Breast epithelium (tissue), 4 donors: ENCODE measurements at places on chromosomes 6 and 20.

GRCh38 chr6:111199935-111200334, 112.6 kb downstream of the SLC16A10 start:
- no peak for DNase-seq

GRCh38 chr20:34538671-34539123, 19.8 kb upstream of the MAP1LC3A start:
- DNase-seq = no peak

- no peak for DNase-seq
Observed at GRCh38 chr6:168585441-168585840, 144.5 kb downstream of the SMOC2 start.

DNA sequence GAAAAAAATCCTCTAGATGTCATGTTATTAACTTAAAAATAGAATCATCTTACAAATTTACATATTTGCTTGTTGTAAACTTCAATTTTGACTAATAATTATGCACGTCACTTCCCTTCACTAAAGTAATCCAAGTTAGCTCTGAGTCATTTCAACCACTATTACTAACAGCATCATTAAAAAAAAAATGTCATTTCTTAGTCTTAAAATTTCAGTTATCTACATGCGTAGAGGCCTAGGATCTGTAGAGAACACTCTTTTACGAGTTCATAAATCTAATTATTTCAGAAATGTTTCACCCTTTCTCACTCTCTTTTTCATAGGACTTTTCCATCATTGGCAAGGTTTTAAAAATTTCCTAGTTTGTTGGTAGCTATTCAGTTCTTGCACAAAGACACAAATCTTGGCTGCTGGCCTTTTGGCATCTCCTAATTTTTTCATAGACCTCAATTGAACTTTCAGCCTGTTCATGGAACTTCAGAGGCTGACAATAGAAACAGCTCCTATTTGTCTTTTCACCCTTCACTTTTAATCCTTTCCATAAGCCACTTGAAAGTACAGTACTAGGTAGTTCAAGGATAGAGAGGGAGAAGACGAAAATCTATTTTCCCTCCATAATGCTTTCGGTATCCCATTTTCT, 61.5 kb downstream of the OGFRL1 start:
- DNase-seq = peak; percentile 33

DNA sequence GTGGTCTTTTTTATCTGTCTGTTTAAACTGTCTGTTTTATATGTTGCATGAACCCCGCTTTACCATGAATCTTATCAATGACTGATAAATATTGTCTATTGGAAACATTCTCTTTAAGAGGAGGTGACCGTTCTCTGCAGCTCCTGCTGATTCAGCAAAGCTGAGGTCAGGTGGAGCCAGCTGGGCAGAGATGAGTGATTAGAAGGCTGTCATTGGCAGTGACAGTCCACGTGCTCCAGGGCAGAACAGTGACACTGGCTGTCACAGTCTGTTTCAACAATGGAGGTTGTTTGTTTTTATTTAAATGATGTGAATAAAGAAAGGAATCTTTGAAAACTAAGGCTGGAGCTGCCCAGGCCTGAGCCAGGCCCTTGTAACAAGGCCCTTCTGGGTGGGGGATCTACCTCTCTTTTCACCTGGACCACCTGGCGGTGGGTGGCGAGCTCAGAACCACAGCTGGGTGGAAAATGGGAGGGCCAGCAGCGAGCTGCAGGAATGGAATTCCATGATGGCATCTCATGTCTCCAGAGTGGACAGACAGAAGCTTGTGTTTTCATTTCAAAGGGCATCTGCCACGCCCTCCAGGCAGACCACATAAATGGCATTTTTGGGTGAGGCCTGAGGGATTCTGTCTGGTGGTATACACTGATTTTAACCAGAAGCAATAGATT, 12.6 kb downstream of the SYNJ2 start:
- no peak for DNase-seq

DNA sequence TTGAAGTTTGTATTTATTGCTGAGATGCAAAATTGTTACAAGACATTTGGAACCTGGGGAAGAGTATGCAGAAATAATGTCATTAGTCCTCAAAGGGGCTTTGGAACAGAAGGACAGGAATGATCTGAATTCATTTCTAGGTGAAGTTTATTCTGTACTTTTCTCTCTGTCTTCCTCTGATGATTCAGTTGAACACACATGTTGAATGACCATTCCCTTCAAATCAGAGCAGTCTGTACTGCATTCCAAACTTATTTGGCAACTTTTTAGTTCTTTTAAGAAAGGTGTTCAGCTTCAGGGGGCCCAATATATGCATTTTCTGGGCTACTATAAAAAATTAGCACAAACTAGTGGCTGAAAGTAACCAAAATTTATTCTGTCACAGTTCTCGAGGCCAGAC, 213.9 kb upstream of the LAMP5 start:
- DNase-seq = no peak

DNA sequence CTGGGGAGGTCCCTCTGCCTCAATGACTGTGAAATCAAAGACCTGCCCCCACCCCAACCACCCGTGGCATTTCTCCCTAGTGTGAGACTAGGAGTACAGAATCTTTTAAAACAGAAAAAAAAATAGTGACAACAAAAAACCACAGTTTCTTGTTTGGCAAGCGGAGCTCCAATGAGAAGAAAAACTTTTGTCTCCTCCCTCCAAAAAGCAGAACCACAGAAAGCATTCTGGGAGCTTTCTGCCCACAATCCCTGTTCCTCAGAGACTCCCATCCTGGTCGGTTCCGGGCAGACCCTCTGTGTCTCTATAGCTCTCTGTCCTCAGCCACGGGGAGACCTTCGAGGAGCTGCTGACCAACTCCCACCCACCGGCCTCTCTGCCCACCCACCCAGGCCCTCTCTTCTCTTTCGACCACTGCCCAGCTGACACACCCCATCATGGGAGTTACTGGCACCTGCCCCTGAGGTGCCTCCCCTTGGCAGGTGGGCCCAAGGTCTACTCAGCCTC, 4.9 kb downstream of the PREX1 start:
- no peak for DNase-seq

DNA sequence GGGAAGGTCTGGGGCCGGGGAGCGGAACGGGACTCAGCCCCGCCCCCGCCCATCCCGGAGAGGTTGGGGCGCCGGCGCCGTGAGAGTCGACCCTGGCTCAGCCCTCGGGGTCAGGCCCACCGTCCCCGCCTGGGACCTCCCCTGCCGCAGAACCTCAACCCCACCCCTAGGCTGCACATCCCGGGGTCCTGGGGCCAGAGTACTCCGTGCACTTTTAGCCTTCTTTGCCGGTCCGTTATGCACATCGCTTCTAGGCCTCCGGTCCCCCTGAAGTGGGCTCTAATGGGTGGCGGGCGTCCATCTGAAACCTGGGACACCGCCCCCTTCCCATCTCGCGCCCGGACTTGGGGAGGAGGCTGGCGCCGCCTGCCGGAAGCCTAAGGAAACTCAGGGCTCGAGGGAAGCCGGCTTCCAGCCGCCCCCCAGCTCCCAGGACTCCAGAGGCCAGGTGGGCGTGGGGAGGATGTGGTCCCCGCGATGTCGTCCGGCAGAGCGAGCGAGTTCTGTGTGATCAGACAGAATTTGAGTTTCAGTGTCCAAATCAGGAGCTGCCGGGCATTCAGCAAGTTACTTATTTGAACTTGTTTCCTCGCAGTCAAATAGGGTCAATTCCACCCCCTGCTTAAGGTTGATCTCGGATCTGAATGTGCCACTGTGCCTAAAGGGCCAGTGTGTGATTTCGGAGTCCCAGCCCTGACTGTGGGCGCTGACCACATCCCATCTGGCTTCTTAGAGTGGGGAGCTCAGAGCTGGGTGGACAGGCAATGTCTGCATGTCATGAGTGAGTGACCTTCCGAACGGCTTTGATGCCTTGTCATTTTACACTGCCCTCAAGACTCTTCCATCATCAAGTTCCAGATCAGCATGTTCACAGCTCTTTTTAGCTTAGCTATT, 47.6 kb downstream of the CPXM1 start:
- DNase-seq = no peak

DNA sequence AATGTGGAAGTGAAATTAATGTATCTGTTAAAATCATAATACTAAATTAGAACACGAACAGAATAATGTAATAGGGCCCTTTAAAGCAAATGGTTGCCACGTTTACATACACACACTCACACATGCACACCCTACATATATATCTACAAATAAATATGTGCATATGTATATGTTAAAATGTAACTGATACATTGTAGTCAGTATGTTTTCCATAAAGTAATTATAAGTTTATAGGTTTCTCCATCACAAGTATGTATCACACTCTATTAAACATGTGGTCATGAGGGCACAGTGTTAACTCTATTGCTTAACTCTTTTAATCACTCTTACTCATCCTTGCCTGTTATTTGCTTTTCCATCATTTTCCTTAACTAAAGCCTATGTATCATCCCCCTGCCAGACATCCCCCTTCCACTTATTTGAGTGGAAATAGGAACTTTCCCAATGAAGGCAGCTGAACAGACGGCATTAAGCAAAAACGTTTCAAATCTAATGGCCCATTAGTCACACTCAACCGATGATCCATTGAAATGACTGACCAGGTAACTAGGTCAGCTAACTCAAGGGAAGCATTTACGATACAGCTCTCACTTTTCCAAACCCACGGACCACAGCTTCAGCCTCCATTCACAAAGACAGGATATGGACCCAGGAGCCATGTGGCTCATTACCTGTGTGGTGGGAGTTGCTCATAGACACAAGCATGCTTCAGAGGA, 89.3 kb downstream of the HAO1 start:
- DNase-seq = no peak

GRCh38 chr20:53599378-53599777, 5.7 kb upstream of the ZNF217 start:
- DNase-seq = no peak

GRCh38 chr6:82227770-82228169, 19.8 kb downstream of the IBTK start:
- DNase-seq = no peak

DNA sequence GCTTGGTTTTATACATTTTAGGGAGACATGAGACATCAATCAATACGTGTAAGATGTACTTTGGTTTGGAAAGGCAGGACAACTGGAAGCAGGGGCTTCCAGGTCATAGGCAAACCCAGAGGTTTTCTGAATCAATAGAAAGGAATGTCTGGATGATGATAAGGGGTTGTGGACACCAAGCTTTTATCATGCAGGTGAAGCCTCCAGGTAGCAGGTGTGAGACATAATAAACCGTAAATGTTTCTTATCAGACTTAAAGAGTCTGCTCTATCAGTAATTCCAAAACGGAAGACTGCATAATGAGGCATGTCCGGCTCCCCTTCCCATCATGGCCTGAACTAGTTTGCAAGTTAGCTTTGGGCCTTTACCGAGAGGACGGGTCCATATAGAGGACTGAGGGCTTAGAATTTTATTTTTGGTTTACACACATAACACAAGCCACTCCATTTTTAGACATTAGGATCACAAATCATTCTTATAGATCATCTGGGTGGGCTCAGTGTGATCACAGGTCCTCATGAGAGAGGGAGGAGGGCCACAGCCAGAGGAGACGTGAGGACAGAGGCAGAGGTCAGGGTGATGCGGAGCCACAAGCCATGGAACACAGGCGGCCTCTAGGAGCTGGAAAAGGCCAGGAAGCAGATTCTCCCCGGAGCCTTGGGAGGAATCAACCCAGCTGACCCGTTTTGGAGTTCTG, 10.7 kb upstream of the SERPINB9 start:
- DNase-seq = no peak

GRCh38 chr6:73121421-73121993, 103.8 kb downstream of the KHDC1L start:
- no peak for DNase-seq

- no peak for DNase-seq
Observed at GRCh38 chr6:54463354-54464024, 155.2 kb downstream of the TINAG start.

- DNase-seq = no peak
Observed at GRCh38 chr6:33439956-33440648, 14.3 kb upstream of the ZBTB9 start.

DNA sequence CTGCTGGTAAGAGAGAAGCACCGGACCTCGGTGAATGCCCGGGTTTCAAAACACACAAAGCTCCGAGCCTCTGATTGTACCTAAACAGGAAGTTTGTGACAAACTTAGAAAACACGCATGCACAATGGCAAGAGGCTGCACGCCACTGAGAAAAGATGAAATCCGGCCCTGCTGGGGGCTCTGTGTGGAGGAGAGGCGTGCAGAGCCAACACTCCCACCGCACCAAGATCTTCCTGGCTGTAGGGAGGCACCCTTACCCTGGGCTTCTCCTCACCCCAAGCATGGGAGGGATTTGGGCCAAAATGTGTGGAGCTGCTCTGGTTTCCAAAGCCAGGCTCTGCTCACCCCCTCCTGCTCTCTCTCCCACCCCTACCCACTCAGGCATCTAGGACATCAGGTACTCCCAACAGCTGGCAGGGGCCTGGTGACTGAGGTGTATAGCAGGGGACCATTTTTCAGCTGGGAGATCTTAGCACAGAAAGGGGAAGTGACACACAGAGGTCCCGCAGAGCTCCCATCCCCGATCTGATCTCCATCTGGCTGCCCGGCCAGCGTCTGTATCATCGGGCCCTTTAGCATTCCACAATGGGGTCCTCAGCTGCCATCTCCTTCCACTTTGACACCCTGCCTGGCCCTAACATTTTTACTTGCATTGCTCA, 84.2 kb downstream of the TRERF1 start:
- no peak for DNase-seq

DNA sequence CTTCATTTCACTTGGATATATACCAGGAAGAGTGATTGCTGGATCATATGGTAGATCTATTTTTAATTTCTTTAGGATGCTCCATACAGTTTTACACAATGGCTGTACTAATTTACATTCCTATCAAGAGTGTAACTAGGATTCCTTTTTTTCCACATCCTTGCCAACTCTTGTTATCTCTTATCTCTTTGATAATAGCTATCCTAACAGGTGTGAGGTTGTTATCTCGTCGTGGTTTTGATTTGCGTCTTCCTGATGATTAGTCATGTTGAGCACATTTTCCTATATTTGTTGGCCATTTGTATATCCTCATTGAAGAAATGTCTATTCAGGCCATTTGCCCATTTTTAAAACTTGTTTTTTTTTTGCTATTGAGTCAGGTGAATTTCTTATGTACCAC, 552.4 kb downstream of the RFPL4B start:
- no peak for DNase-seq

DNA sequence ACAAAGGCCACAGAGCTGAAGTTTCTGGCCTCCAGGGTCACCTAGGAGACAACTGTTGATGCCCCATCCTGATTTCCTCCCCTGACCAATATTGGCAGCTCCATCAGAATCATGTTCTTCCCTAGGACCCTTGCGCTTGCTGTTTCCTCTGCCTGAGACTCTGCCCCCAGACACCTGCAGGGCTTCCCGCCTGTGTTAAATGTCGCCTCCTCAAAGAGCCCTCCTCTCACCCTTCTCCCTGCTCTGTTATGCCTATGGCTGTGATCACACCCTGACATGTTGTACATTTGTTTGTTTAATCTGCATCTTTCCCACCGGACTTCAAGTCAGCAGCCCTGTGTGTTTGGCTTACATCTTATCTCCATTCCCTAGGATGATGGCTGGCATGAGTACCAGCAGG, 30.1 kb downstream of the DLGAP4 start:
- no peak for DNase-seq

- DNase-seq = no peak
Observed at GRCh38 chr6:98927534-98927933, 20.2 kb downstream of the FBXL4 start.

- no peak for DNase-seq
Observed at GRCh38 chr20:62505337-62506045, 29.7 kb upstream of the GATA5 start.

- no peak for DNase-seq
Observed at GRCh38 chr20:34983995-34984735, 28.5 kb downstream of the MYH7B start.
